RWPE2 (cell line): ENCODE measurements at places on chromosomes 6 and 20.
A peak's percentile ranks its signal among the peaks of the same experiment; 100 is the strongest.

DNA sequence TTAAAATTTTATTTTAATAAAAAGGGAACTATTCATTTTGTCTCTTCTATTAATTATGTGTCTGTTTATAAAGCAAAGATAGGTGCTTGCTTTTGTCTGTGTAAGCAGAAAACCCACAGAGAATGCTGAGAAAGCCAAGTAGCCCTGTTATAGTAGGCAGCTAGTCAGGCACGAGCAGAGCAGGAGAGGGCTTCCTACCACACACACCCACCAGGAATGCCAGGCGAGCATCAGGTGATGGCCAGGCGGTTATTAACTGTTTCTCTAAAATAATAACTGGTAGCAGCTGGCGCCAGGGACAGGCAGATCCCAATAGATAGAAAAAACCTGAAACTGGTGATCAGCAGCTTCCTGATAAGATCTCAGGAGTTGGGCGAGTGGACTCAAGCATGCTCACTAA is 15.7 kb downstream of the C6orf15 start:
- H3K4me1 ChIP-seq: peaks cover 11% of the 10 kb centered on the region
- H3K27ac ChIP-seq: no peak overlapping the region
- no peak for DNase-seq
- H3K4me3 ChIP-seq: no peak overlapping the region

DNA sequence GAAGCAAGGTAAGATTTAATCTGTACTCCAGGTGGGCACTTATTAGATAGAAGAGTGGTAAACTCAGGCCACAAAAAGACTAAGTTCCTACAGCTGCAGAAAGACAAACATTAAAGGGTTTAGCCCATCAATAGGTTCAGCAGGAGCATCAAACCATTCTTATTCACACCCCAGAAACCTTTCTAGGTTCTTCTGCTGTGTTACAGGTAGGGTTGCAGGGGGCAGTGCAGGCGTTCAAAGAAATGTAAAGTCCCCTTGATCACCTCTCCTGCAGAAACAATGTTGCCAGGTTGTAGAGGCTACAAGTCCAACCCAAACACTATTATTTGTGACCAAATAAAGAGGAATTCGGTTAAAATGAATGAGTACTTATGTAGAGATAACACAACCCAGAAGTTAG is 31.8 kb downstream of the PHACTR1 start:
- H3K27ac ChIP-seq: no peak overlapping the region
- no peak overlapping the region for H3K4me3 ChIP-seq
- H3K27me3 ChIP-seq: peaks cover 49% of the 10 kb centered on the region
- H3K4me1 ChIP-seq: no peaks in the 10 kb centered on the region
- H3K36me3 ChIP-seq: no peaks in the 10 kb centered on the region
- no peak for DNase-seq

GRCh38 chr6:46575530-46575929 is 77.1 kb downstream of the CYP39A1 start:
- no peaks in the 10 kb centered on the region for H3K27me3 ChIP-seq
- no peaks in the 10 kb centered on the region for H3K4me1 ChIP-seq
- DNase-seq: no peak
- H3K4me3 ChIP-seq: no peak overlapping the region
- no peak overlapping the region for H3K27ac ChIP-seq
- no peaks in the 10 kb centered on the region for H3K36me3 ChIP-seq

GRCh38 chr20:17522528-17522927 is 8.7 kb downstream of the BFSP1 start:
- H3K4me1 ChIP-seq: no peaks in the 10 kb centered on the region
- H3K36me3 ChIP-seq: no peaks in the 10 kb centered on the region
- no peaks in the 10 kb centered on the region for H3K27me3 ChIP-seq

DNA sequence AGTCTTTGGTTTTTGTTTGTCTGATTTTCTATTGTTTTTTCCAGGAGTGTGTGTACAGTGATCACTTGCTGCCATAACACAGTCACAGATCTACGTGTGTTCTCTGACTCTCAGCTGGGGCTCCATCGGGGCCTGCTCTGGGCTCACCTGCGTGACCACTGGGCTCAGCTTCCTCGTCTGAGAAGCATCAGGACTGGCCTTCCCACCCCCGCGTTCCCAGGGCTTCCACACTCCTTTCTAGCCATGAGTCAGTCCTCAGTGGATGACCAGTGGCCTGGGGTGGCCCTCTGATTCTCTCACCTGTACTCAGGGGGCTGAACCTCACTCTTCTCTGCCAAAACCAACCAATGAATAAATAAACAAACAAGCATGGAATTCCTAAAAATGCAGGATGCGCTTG is 14.5 kb downstream of the THBS2 start:
- H3K4me1 ChIP-seq: no peaks in the 10 kb centered on the region
- H3K36me3 ChIP-seq: no peaks in the 10 kb centered on the region
- H3K27ac ChIP-seq: no peak overlapping the region
- no peak overlapping the region for H3K4me3 ChIP-seq
- no peaks in the 10 kb centered on the region for H3K27me3 ChIP-seq

DNA sequence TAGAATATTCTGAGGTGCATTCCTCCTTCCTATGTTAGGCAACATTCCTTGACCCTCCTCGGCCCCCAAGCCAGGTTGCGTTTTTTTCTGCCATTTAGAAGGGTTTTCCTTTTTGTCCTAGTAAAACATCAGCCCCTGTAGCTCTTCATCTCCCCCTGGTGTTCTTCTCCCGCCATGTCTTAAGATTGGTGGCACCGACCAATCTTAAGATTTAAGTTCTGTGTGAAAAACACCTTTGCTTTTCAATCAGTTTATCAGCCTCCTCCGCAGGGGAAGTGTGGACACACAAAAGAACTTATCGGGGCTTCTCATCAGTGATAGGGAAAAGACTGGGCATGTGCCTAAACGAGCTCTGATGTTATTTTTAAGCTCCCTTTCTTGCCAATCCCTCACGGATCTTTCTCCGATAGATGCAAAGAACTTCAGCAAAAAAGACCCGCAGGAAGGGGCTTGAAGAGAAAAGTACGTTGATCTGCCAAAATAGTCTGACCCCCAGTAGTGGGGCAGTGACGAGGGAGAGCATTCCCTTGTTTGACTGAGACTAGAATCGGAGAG is 719 bp upstream of the EDN1 start:
- no peak for DNase-seq
- peaks cover 36% of the 10 kb centered on the region for H3K4me1 ChIP-seq
- H3K4me3 ChIP-seq: peak overlapping the region; percentile 30
- H3K27me3 ChIP-seq: no peaks in the 10 kb centered on the region
- peak overlapping the region; percentile 90 for H3K27ac ChIP-seq
- peaks cover 8% of the 10 kb centered on the region for H3K36me3 ChIP-seq

GRCh38 chr6:112639391-112639831 is 292.3 kb downstream of the RFPL4B start:
- no peak for DNase-seq
- no peaks in the 10 kb centered on the region for H3K36me3 ChIP-seq
- no peaks in the 10 kb centered on the region for H3K4me1 ChIP-seq
- no peaks in the 10 kb centered on the region for H3K27me3 ChIP-seq
- no peak overlapping the region for H3K27ac ChIP-seq

DNA sequence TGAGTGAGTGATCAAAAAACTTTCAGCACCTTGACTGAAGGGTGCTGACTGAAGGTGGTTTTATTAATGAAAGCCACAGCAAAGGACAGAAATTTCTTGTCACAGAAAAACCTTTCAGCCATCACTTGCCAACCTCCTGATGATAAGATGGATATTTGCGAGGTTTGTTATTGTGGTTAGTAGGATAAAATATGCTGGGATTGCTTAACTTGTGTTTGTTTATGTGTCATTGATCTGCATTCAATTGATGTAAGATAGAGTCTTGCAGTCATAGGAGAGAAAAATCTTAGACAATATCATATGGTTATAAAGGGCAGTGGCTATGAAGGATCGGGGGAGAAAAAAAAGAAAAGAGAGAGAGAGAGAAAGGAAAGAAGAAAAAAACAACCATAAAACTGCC is 1.2 kb downstream of the TSBP1 start:
- H3K4me3 ChIP-seq: no peak overlapping the region
- no peak overlapping the region for H3K27ac ChIP-seq
- H3K4me1 ChIP-seq: peaks cover 17% of the 10 kb centered on the region

DNA sequence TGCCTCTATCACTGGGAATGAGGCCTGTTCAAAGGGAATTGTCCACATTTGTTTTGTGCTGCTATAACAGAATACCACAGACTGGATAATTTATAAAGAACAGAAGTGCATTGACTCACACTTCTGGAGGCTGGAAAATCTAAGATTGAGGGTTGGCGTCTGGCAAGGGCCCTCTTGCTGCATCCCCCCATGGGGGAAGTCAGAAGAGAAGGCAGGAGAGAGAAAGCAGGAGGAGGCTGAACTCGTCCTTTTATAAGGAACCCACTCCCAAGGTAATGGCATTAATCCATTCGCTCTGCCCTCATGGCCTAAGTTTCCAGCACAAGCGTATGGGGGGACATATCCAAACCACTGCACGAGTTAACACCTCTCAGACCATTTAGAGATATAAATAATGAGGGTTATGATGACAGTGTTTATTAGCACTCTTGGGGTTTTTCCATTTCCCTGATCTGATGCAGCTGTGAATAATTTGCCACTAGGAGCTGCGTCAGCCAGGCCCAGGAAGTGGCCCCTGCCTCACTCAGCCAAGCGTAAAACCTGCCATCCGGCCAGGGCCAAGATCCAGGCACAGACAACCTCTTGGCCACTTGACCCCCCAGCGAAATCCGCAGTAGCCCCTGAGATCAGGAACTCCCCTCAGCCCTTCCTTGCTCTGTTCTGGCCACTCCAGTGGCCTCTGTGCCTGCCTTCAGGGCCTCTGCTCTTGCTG is 14.2 kb upstream of the SLCO4A1 start:
- H3K36me3 ChIP-seq: no peaks in the 10 kb centered on the region
- H3K27ac ChIP-seq: no peak overlapping the region
- no peaks in the 10 kb centered on the region for H3K27me3 ChIP-seq
- H3K4me3 ChIP-seq: no peak overlapping the region
- H3K4me1 ChIP-seq: peaks cover 17% of the 10 kb centered on the region
- no peak for DNase-seq

DNA sequence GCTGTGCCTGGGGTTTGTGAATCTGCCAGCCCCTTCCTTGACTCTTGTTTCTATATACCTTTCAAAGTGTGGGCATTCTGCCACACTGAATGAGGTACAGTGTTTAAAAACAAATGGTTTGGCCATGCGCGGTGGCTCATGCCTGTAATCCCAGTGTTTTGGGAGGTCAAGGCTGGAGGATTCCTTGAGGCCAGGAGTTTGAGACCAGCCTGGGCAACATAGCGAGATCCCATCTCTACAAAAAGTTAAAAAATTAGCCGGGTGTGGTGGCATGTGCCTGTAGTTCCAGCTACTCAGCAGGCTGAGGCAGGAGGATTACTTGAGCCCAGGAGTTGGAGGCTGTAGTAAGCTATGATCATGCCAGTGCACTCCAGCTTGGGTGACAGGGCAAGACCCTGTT is 5.8 kb downstream of the FAM83D start:
- peak overlapping the region; percentile 33 for H3K27ac ChIP-seq
- no peak overlapping the region for H3K4me3 ChIP-seq
- no peaks in the 10 kb centered on the region for H3K27me3 ChIP-seq
- peaks cover 51% of the 10 kb centered on the region for H3K36me3 ChIP-seq
- peaks cover 58% of the 10 kb centered on the region for H3K4me1 ChIP-seq

- H3K4me3 ChIP-seq: no peak overlapping the region
- peaks cover 4% of the 10 kb centered on the region for H3K4me1 ChIP-seq
- DNase-seq: no peak
- H3K27me3 ChIP-seq: no peaks in the 10 kb centered on the region
These were observed 4.5 kb downstream of the DLL1 start for GRCh38 chr6:170286246-170286933.

- H3K4me3 ChIP-seq: peak overlapping the region; percentile 73
- no peak for DNase-seq
- peaks cover 20% of the 10 kb centered on the region for H3K4me1 ChIP-seq
These were observed 617 bp upstream of the TSPYL1 start for GRCh38 chr6:116280161-116280932.

GRCh38 chr6:12264671-12265070 is 25.5 kb upstream of the EDN1 start:
- H3K36me3 ChIP-seq: no peaks in the 10 kb centered on the region
- no peaks in the 10 kb centered on the region for H3K27me3 ChIP-seq
- no peaks in the 10 kb centered on the region for H3K4me1 ChIP-seq

- peak; percentile 72 for DNase-seq
- H3K36me3 ChIP-seq: no peaks in the 10 kb centered on the region
- no peak overlapping the region for H3K4me3 ChIP-seq
- no peak overlapping the region for H3K27ac ChIP-seq
- no peaks in the 10 kb centered on the region for H3K4me1 ChIP-seq
These were observed 5.2 kb downstream of the DLGAP4 start for GRCh38 chr20:36311141-36311853.

DNA sequence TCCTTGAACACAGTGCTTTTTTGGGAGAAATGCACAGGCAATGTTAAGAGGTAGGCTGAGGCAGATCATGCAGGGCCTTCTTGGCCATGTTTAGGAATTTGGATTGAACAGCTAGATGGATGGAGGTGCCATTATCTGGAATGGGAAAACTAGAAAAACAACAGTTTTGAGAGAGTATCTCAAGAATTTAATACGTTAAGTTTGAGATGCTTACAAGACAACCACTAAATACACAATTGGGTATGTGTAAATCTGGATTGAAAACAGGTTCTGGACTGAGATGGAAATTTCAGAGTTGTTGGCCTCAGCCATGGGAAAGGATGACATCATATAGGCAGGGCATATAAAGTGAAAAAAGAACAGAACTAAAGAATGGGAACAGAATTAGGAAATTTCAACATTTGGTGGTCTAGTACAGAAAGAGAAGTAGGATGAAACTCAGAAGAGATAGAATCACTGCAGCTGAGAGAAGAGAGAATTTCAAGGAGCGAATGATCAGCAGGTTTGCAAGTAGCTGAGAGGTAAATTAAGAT is 37.1 kb downstream of the NCOA7 start:
- DNase-seq: no peak
- H3K36me3 ChIP-seq: no peaks in the 10 kb centered on the region
- no peak overlapping the region for H3K4me3 ChIP-seq

DNA sequence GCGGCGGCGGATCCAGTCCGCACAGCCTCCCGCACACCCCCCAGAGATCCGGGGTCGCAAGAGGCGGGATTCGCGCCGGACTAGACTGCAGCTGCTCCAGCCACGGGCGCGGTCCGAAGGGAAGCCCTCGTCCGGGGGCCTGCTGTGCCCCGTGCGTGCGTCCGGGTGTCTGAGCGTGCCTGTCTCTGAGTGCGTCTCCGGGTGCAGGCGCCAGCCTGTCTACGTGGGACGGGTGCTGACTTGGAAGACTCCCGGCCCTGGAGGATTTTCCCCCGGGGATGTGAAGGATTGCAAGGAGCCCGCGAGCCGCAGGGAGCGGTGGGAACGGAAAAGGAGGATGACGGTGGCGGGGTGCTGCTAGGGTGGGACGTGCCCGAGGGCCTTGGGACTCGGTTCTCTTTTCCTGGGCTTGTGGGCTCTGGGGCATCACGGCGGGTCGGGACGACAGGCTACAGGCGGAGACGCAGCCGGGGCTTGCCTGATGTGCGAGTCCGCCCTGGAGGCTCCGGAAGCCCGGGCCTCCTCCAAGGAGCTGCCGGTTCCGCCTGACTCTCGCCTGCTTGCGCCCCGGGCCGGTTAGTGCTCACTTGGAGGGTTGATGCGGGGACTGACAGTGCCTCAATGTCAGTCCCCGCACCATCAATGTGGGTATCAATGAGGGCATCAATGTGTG is 5.7 kb downstream of the MAFB start:
- no peak overlapping the region for H3K4me3 ChIP-seq
- H3K27me3 ChIP-seq: peaks cover 55% of the 10 kb centered on the region
- H3K4me1 ChIP-seq: no peaks in the 10 kb centered on the region
- H3K36me3 ChIP-seq: no peaks in the 10 kb centered on the region
- no peak overlapping the region for H3K27ac ChIP-seq
- DNase-seq: peak; percentile 83
